Adrenal gland (tissue), 19 donors: ENCODE measurements at places on chromosomes 6 and 20. TPM values are rescaled to one million over a fixed set of nuclear protein-coding genes. Genes with fewer than 3 reads are reported as not detected.

Gene NKAIN2
- 0.32 TPM for polyA plus RNA-seq

Gene SPACA1
- not detected for polyA plus RNA-seq

Gene PRDM13
- polyA plus RNA-seq = not detected

Gene SLC32A1
- 0.24 TPM for polyA plus RNA-seq

Gene PGC
- 1.6 TPM for polyA plus RNA-seq

Gene NKX2-4
- polyA plus RNA-seq = not detected

Gene PM20D2
- 7.1 TPM for polyA plus RNA-seq

Gene GRIK2
- polyA plus RNA-seq = 2.1 TPM

Gene SLC4A11
- polyA plus RNA-seq = 6.4 TPM

Gene TRIM15
- polyA plus RNA-seq = not detected

Gene TENT5A
- 11.3 TPM for polyA plus RNA-seq

Gene IL17F
- polyA plus RNA-seq = not detected

Gene LPA
- polyA plus RNA-seq = not detected

Gene LGSN
- not detected for polyA plus RNA-seq

Gene FAXC
- 4.5 TPM for polyA plus RNA-seq

Gene CYP21A2
- polyA plus RNA-seq = 528 TPM

Gene ACSS1
- polyA plus RNA-seq = 11.6 TPM

Gene ULBP3
- 8.6 TPM for polyA plus RNA-seq

Gene BTNL2
- polyA plus RNA-seq = not detected

Gene DEFB132
- 0.03 TPM for polyA plus RNA-seq
